Kidney (tissue), 22 donors: ENCODE measurements at places on chromosomes 11 and 22. TPM values are rescaled to one million over a fixed set of nuclear protein-coding genes. Genes with fewer than 3 reads are reported as not detected.
A peak's percentile ranks its signal among the peaks of the same experiment; 100 is the strongest.

DNA sequence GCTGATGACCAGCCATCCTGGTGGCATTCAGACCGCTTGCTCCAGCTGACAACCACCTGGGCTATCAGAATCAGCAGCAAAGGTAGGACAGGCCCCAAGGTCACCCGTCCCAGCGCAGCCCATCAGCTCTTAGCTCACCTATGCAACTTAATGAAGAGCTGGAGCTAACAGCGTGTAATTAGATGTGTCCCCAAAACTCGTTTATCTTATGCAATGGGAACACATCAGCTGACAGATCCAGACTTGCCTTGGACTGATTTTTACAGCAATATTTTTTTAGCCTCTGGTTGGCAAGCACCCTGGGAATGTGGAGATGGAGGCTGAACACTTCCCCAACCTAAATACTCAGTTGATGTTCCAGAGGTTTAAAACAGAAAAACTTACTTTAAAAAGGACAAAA, 76.0 kb downstream of the PACSIN2 start:
- no peak for DNase-seq

DNA sequence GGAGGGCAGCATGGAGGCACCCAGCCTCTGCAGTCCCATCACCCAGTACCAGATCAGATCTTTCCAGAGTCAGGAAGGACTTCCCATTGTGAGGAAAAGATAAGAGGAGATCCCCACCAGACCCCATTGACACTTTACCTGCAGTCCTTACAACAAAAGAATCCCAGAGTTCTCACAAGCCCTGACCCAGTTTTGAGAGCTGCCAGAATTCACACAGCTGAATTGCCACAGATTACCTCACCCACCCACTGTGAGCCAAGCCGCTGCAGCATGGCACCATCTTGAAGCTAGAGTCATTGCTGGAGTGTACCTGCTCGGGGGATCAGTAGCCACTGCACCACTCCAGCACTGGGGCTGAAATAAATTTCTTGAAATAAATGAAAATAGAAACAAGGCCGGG, 91.8 kb upstream of the UBASH3B start:
- DNase-seq, result no peak

- DNase-seq, result no peak
These were observed 222.5 kb downstream of the SOX6 start for GRCh38 chr11:16133867-16134266.

DNA sequence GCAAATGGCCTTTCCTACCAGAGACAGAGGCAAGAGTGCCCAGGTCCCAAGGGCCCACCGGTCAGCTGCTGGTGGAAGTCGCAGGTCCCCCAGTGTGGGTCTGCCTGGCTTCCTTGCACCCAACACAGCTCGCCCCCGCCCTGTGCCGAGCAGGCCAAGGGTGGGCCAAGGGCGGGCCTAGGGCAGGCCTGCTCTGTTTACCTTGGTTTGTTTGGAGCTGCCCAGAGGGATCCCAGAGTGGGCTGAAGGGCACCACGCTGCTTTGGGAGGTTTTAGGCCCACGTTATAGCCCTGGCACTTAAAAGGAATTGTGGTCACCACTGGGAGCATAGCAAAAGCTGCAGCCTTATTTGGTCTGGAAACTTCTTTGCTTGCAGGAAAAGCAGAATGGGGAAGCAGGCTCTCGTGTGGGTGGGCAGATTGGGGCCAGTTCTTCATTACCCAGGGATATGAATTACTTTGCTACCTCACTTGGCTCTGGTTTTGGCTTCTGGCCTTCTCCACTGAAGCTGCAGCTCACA, 38.0 kb downstream of the MRGPRD start:
- no peak for DNase-seq

- DNase-seq, result no peak
These were observed 22.1 kb downstream of the CD6 start for GRCh38 chr11:60993615-60994014.

DNA sequence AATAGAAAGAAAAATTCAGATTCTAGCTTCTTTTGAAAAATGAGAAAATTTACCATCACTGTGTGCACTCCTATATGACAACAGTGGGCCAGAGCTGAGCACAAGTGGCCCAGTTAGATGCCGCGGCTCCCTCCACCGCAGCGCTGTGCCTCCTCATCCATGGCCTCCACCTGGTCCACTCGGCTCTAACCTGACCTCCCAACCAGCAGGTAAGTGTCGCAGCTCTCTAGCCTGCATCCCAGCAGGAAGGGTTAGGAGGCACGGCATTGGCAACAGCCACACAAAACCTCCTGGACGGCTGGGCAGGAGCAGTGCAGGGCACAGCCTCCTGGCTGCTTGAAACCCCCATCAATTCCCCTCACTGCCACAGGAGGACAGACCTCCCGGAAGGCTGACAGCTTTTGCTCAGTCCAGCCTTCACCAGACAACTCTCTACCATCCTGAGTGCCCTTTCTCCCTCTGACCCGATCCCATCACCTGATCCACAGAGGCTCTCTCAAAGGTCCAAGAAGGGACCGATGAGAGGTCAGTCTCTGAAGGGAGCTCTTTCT, 76.1 kb downstream of the RPL27A start:
- no peak for DNase-seq

DNA sequence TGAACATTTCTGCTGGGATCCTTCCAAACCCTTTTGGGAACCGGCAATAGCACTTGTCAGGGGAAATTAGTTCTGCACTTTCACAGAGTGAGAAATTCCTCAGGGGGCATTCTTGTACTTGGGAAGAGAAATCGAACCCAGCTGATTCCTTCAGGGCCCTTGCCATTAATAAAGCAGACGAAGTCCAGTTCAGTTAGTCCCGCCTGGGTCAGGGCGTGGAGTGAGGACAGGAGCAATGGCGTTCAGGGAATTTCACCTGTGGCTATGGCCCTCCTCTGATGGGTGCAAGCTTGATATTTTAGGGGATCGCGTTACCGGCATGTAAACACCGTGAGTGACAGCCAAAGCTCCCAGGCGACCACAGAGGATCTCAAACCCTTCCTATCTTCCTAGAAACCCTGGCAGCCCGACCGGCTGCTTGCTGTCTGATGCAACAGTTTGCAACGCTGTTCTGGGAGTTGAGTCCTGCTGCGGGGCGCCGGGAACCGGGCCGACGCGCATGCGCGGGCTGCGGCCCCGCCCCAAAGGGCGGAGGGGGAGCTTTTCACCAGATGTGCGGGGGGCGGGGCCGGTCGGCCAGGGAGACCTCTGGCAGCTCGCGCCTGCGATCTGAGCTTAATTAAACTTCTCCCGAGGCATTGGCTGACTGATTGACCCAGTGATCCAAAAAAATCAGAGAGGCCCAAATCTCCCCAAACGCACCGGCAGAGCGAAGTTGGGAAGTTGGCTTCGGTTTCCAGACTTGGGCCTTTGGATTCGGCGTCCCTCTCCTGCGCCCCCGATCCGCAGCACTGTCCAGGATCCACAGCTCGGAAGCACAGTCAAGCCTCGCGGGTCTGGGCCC, 34.3 kb upstream of the CREB3L1 start:
- DNase-seq, result peak; percentile 95

The CBLIF gene
- not detected for polyA plus RNA-seq

DNA sequence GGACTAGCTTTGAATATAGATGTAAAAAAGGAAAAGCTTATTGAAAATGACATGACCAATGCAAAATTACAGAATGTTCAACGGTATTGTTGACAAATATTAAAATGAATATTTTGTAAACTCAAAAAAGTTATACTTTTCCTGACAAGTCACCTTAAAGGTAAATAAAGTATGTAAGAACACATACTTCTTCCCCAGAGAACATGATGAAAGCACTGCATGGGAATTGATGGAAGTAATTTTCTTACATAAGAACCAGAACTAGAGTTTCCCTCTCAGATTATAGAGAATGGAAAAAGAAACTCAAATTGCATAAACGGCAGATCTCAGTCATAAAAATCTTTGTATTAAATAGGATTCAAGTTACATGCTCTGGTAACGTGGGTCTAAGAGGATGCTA, at the start of gene OR4P4:
Gene OR4P4, plus strand, starts transcription at position 301 of the 400 bp plus-strand sequence.
- no peak for DNase-seq

- DNase-seq, result no peak
These were observed 81.9 kb downstream of the LRRC32 start for GRCh38 chr11:76588455-76589325.

DNA sequence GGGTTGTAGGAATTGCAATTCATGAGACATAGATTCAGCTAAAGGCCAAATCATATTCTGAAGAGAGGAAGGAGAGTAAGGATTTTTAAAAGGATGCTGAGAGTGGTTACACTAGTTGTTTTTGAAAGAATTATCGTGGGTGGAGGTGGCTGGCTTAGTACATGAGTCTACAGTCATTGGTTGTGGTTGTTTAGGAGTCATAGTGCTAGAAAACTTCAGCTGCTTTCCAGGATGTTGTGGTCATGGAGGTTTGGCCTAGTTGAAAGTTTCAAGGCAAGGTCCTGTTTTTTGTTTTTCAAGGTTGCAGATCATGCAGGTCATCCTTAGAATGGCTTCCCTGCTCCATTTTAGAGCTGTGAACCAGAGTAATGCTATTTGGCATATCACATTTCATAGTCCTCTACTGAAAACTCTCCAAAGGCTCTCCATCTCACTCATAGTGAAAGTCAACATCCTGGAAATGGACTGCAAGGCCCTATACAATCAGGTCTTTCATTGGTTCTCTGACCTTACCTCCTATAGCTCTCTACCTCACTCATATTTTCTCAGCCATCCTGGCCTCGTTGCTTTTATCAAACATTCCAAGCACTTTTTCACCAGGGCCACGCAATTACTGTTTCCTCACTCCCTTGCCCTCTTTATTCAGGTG, 26.1 kb upstream of the ZBTB44 start:
- no peak for DNase-seq
